ENCODE measurements at places on chromosomes 12 and 14. TPM values are rescaled to one million over a fixed set of nuclear protein-coding genes. Genes with fewer than 3 reads are reported as not detected.

DNA sequence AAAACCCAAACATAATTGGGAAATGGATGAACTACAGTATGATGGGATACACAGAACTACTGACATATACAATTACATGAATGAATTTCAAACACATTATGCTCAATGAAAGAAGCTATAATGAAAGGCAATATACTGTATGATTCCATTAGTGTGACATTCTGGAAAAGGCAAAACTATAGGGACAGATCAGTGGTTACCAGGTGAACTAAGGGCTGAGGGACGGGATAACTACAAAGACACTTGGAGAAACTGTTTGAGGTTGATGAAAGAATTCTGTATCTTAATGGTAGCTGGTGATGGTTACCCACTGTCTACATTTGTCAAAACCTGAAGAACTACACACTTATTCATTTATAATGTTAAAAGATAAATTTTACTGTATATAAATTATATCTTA lies 7.7 kb downstream of the ZFC3H1 start:
- DNase-seq = no peak

DNA sequence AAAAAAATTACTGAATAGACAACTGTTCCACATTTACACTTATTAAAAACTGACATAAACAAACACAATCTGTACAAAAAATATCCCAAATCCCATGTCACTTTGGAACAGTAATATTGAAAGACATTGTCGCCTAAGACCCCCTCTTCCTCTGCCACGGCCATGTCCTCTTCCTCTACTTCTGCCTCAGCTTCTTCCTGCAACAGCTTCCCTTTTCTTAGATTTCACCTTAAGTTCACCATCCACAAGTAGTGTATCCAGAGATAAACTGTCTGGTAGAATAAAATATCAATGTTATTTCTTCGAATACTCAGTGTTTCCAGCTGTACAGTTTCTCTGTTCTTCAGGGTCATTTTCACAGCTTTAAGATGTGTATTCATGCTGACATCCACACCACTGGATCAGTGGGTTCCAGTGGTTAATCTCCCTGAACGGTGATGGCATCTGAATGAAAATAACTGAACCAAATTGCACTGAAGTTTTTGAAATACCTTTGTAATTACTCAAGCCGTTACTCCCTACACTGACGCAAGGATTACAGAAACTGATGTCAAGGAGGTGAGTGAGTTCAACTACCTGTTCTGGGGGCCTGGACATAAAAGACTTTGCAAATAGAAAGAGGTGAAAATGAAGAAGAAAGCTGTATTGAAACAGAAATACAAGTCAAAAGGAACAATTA lies 208.5 kb downstream of the C12orf50 start:
- no peak for DNase-seq

DNA sequence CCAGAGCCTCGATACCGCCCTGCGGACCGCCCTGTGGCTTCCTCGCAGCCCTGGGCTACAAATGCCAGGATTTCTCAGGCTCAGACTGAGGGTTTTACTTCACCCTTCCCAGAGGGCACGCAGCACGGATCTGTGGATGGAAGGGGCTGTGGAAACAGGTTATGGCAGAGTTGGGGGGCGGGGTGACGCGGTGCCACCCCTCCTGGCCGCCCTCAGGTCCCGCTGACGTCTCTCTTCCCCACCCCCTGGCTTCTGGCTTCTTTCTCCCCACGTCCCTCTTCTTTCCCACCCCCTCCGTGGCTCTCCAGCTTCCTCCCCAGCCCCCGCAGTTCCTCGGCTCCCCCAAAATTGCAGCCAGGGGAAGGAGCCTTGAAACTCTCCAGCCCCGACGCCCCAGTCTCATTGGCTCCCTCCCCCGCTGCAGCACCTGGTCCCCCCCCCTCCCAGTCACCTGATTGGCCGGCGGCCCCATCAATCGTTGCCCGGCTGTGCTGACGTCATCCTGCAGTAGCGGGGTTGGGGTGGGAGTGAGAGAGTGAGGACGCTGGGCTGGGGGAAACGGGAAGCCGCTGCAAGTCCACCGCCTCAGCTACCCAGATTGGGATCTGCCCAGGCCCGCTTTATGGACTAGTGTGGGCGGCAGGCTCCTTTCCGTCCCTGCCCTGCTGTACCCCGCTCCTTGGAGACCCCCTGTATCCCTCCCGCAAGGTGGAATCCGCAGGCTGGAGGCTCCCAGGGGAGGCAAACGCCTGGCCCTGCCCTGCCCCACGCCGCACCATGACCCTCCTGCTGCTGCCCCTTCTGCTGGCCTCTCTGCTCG lies at the start of gene CLSTN3:
Gene CLSTN3, plus strand, starts transcription at position 500 of the 820 bp plus-strand sequence. Its CDS starts 278 bp downstream, at position 778.
- DNase-seq = peak; percentile 80

DNA sequence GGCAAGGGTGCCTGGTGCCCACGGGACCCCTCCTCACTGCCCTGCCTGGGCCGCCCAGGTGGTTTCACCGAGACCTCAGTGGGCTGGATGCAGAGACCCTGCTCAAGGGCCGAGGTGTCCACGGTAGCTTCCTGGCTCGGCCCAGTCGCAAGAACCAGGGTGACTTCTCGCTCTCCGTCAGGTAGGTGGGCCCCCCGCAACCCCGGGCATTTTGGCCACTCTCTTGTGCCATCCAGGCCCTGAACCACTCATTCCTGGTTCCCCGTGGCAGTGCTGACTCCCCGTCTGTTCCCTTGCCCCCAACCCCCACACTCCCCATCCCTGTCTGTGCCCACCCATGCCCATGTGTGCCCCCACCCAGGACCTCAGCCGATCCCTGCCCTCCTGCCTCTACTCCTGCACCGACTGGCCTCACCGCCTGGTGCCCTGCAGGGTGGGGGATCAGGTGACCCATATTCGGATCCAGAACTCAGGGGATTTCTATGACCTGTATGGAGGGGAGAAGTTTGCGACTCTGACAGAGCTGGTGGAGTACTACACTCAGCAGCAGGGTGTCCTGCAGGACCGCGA lies 480 bp downstream of the PTPN6 start:
- DNase-seq = peak; percentile 77

DNA sequence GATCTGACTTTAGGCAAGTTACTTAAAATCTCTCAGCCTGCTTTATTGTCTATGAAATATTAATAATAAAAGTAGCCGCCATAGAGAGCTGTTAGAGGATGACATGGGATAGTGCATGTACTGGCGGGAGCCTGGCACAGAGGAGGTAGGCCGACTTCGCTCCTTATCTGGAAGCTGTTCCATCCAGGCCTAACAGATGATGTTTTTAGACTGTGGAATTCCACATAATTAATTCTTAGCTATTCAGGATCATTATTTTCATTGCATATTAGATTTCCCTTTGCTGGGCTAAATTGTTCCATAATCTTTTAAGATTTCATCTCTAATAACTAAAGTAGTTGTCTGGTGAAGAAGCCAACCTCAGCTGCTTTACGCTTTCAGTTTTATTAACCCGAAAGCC lies 30.8 kb downstream of the CNTN1 start:
- no peak for DNase-seq

DNA sequence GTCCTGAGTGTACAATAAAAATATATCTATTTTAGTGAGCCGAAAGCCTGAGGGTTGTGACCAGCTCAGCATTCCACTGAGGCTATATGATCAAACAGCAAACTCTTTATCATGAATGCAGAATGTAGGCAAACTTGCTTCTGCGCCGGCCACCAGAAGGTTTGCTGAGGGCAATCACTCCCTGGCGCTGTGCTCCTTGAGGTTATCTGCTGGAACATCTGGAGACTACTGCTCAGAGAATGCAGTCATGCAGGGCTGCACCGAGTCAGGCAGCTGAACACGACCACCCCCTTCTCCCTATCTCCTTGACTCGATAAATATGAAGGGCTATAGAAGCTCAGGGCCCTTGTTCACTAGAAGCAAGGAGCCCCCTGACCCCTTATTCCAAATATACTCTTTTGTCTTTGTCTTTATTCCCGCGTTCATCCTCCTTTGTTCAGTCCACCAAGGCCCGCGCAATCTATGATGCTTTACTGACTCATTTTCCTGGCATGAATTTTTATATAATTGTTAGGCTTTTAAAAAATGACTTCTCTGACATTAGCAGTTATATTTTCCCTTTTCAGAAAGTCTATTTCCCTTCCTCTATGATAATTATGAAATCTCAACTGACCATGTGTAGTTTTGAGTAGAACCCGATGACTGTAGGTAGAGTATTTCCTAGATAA lies 1089.3 kb downstream of the SLC16A7 start:
- no peak for DNase-seq

GRCh38 chr14:79573486-79573885 lies 637.8 kb downstream of the DIO2 start:
- no peak for DNase-seq

- no peak for DNase-seq
Measured at GRCh38 chr12:12439636-12440035, 82.8 kb downstream of the BORCS5 start.

- DNase-seq = no peak
Measured at GRCh38 chr14:104866451-104867370, 1.6 kb downstream of the CEP170B start.

- DNase-seq = no peak
Measured at GRCh38 chr12:104668274-104668718, 211.5 kb downstream of the CHST11 start.

- no peak for DNase-seq
Measured at GRCh38 chr12:109464642-109465351, 12.3 kb downstream of the KCTD10 start.

SLC10A1 gene
- total RNA-seq = not detected

CCNB1IP1 gene
- 61.3 TPM for total RNA-seq

SLC6A13 gene
- total RNA-seq = 6.1 TPM

APOF gene
- not detected for total RNA-seq

CLEC7A gene
- 2.6 TPM for total RNA-seq

MAP3K9 gene
- 1.5 TPM for total RNA-seq
